ENCODE measurements at places on chromosomes 13 and 19. TPM values are rescaled to one million over a fixed set of nuclear protein-coding genes. Genes with fewer than 3 reads are reported as not detected.

GRCh38 chr13:46334035-46334822 lies 52.8 kb downstream of the RUBCNL start:
- no peak for DNase-seq

DNA sequence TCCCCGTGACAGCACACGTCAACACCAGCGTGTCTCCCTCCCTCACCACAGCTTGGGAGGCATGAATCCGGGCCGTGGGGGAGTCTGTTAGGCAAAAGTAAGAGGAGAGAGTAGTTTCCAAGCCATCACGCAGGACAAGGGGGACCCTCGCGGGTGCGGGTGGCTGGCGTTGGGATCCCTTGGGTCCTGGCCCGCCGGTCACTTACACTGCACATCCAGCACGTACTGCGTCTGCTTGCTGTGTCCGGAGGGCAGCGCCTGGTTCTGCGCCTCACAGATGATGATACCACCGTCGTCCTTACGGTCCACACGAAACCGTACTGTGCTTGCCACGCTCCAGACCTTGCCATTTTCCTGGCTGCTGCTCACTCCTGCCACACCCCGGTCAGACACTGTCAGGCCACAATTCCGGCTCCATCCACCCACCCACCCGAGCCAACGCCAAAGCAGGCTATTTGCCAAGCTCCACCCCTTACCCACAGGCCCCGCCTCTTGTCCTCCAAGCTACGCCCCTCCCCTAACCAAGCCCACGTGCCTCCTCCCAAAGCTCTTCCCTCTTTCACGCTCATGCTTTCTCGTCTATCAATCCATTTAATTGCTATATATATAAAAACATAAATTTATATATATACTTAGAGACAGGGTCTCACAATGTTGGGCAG lies 6.6 kb upstream of the ZNF428 start:
- no peak for DNase-seq

GRCh38 chr19:18239303-18239702 lies 13.1 kb upstream of the PDE4C start:
- no peak for DNase-seq

DNA sequence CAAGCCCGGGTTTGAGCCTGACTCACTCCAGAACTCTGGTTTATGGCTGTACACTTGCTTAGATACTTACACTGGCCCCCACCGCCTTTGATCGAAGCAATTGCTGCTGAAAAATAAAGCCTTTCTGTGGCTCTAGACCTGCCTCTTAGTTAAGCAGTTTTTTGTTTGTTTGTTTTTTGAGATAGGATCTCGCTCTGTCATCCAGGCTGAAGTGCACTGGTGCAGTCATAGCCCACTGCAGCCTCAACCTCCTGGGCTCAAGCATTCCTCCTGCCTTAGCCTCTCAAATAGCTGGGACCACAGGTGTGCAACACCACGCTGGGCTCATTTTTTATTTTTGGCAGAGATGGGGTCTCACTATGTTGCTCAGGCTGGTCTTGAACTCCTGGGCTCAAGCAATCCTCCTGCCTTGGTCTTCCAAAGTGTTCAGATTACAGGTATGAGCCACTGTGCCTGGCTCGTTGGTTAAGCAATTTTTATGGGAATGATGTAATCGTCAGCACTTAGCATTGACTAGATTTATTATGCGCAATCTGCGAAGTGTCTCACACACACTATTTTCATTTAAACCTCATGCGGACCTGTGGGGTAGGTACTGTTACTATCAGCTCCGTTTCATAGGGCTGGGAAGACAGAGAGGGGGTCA lies 22.2 kb downstream of the PPP2R1A start:
- DNase-seq: no peak

DNA sequence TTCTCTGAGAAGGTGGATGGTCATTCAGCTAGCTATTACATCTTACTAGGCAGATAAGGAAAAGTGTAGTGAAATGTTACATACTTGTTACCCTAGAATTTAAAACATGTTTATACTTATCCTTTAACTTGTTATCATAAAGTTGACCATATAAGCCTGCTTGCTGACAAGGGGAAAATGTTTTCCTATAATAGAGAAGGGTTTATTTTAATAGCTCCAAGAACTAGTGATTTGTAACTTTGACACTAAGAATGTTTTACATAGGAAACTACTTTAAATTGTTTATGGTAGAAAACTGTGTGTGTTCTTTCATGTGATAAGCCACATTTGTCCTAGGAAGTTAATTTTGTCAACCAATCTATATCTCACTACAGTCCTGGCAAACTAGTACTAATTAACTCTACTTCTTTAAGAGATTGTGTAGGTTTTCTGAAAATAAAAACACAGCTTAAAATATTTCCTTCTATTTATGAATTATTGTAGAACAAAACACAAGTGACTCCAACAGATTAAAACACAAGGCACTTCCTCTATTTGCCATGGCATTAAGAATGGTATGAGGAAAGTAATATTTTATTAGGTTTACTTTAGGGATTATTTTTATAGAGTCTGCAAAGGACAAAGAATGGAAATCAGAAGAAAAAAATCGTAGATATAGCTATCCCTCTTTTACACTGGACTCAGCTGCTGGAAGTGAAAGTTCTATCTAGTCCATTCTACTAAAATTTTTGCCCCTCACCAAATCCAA lies 233.3 kb upstream of the NBEA start:
- no peak for DNase-seq

DNA sequence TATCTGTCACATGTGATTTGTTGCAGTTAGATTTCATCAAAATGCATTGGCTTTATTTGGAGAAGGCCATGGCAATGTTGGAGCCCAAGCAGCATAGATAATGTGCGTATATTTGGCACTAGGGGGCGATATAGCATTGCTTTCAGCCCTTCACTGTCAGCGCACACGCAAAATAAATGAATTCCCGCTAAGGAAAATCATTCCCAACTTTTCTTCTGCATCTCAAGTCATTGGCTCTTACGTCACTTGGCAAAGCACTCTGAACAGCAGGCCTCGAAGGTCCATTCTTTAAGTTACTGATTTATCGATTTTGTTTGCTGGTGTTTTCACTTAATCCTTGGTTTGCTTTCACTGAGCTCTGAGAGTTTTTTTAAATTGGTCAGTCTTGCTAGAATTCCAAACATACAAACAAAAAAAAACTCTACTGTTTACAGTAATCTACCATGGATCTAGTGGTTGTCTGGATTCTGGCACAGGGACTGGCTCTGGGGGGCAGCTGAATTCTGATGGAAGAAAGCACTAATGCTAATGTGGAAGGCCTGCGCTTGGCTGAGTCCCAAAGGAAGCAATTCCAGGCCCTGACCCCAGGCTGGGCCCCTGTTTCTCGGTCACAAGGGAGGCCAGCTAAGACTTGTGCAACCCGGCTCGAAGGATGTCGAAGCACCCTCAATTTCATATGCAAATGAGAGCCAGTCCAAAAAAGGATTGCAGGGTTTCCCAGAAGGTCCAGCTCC lies 97.7 kb upstream of the IPO5 start:
- DNase-seq: peak; percentile 97

DNA sequence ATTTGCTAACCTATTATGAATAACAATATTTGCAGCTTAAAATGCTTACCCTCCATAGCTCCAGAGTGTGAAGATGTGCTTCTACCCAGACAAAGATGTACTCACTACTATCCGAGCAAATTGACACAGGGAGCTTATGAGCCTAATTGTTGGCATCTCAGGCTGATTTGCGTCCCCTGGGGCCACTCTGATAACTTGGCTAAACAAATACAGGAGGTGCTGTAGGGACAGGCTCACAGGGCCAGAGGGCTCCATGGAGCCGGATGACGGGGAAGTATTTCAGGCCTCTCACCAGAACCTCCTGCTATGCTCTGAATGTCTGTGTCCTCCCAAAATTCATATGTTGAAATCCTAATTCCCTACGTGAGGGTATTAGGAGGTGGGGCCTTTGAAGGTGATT lies 26.7 kb upstream of the C19orf12 start:
- DNase-seq: no peak

- no peak for DNase-seq
Measured at GRCh38 chr19:21094347-21095025, 12.5 kb downstream of the ZNF714 start.

GRCh38 chr13:49098198-49098597 lies 121.9 kb upstream of the MLNR start:
- no peak for DNase-seq

DNA sequence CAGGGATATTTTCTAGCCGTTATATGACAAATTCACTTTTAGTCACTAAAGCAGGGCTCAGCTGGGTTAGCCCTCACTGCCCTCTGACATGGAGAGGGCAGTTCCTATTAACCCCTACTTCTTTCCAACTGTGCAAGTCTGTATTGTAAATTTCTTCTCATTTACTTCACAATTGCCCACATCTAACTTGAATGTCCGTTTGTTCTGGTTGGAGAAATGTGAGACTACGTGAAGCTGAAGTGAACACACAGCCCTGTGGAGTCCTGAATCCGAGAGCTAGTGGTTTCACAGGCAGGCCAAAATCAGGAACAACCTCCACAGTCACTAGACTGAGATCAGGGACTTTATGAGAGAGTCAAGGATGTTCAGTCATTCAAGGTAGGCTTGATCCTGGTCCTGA lies 4.4 kb upstream of the MYO16 start:
- no peak for DNase-seq

DNA sequence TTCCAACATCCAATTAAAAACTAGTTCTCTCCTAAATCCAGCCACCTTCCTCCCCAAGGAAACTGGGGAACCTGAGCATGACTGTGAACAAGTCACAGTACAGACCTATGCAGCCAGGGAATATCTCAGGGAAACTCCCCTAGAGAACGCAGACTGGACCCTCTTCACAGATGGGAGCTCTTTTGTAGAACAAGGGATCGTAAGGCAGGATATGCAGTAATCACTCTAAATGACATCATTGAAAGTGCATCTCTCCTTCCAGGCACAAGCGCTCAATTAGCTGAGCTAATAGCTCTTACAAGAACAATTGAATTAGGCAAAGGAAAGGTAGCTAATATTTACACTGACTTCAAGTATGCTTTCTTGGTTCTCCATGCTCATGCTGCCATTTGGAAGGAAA lies 1331.7 kb downstream of the UQCRFS1 start:
- no peak for DNase-seq

C19orf18 gene
- 0.89 TPM for total RNA-seq

KANK3 gene
- total RNA-seq: 4.8 TPM

RPL18 gene
- total RNA-seq: 1,454 TPM

PRKCG gene
- total RNA-seq: 0.20 TPM

Data from skin of body (tissue), 3 donors.